ENCODE measurements at places on chromosomes 4 and X.

- DNase-seq, result peak; percentile 16
Observed at GRCh38 chr4:10893395-10893794, 208.8 kb upstream of the CLNK start.

- peak; percentile 61 for DNase-seq
Observed at GRCh38 chrX:39613482-39613995, 484.2 kb downstream of the BCOR start.

GRCh38 chr4:70670332-70671014 lies 4.2 kb upstream of the JCHAIN start:
- no peak for DNase-seq

DNA sequence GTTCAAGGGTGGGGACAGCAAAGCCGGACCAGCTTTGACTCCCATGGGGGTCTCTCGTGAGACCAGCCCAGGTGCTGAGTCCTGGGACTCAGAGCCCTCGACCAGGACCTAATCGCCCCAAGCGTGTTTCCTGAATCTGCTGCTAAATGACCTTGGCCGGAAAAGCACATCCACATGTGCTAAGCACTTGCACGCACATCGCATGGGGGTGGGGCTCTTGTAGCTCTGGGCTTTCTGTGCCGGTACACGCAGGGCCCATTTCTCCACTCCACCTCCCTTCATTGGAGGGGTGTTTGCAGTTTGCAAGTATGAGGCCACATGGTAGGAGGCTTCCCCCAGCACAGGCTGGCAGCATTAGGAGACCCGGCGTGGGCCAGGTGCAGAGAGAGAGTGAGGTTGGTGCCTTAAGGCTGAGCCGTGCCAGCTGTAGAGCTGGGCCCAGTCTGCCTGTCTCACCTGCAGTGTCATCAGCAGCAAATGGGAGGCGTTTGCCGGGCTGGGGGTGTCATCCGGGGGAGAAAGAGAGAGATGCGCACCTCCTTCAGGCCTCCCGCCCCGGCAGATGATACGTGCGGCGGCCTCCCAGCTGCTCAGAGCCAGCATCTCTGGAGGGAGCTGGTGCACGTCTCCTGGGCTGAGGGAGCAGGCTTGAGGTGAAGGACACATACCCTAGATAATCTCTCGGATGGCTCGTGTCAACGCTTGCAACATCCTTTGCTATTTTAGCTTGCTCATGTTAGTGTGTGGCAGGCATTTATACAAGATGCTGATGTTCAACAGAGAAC lies 45.2 kb upstream of the CLCN4 start:
- DNase-seq, result no peak

- no peak for DNase-seq
Observed at GRCh38 chrX:13939741-13940597, 89.7 kb downstream of the GEMIN8 start.

DNA sequence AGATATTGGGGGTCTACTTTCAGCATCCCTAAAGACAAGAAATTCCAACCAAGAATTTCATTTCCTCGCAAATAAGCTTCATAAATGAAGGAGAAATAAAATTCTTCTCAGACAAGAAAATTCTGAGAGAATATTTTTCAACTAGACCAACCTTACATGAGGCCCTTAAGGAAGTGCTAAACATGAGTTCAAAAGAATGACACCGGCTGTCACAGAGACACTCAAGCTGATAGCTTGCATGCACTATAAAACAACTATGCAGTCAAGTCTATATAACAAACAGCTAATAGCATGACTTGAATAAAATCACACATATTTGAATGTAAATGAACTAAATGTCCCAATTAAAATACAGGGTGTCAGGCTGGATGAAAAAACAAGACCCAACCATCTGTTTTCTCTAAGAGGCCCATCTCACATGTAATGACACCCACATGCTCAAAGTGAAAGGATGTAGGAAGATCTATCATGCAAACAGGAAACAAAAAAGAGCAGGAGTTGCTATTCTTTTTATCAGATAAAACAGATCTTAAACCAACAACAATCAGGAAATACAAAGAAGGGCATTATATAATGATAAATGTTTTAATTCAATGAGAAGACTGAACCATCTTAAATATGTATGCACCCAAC lies 27.2 kb downstream of the FAAH2 start:
- DNase-seq, result no peak

- DNase-seq, result no peak
Observed at GRCh38 chrX:112874614-112875013, 34.0 kb upstream of the AMOT start.

DNA sequence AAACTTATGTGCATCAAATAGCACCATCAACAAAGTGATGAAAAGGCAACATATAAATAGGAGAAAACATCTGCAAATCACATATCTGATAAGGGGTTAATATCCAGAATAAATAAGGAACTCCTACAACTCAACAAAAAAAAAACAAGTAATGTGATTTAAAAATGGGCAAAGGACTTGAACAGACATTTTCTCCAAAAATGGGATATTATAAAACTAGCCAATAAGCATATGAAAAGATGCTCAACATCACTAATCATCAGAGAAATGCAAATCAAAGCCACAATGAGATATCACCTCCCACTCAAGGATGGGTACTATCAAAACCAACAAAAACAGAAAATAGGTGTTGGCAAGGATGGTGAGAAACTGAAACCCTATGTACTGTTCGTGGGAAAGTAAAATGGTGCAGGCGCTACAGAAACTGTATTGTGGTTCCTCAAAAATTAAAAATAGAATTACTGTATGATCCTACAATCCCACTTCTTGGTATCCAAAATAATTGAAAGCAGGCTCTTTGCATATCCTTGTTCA lies 2.4 kb downstream of the DNAJB14 start:
- no peak for DNase-seq

DNA sequence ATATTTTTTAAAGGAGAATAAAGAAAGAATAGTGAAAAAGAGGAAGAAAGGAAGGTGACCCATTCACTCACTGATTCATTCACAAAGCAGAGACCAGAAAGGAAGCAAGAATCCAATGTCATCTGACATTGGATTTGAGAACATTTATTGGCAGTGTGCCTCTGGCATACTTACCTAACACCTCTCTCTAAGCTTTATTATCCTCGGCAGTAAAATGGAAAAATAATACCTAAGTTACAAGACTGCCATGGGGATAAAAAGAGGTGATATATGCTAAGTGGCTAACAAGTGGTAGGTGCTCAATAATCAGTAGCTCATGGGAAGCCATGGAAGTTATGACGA lies 41.6 kb upstream of the PPARGC1A start:
- DNase-seq, result no peak

DNA sequence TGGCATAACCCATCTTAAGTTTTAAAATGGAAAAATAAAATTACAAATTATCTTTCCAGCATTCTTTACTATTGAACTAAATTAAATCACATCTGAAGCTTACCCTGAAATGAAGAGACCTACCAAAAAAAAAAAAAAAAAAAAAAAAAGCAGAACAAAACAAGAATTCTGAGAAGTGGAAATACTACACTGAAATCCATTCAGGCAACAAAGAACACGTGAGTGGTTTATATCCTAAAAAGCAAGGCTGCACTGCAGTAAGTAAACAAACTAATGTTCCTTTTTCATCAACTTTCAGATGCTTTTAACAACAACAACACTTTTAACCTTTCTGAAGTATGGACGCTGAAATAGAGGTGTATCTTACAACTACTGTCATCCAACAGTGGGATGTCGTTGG lies 7.5 kb downstream of the FRYL start:
- DNase-seq, result no peak

- DNase-seq, result no peak
Observed at GRCh38 chr4:11367371-11367770, 61.3 kb downstream of the HS3ST1 start.

DNA sequence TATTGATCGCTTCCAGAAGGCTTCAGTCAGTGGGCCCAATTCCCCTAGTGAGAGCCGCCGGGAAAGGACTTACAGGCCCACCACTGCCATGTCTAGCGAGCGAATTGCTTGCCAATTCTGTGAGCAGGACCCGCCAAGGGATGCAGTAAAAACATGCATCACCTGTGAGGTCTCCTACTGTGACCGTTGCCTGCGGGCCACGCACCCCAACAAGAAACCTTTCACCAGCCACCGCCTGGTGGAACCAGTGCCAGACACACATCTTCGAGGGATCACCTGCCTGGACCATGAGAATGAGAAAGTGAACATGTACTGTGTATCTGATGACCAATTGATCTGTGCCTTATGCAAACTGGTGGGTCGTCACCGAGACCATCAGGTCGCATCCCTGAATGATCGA lies 15.3 kb downstream of the MID2 start:
- DNase-seq, result no peak

DNA sequence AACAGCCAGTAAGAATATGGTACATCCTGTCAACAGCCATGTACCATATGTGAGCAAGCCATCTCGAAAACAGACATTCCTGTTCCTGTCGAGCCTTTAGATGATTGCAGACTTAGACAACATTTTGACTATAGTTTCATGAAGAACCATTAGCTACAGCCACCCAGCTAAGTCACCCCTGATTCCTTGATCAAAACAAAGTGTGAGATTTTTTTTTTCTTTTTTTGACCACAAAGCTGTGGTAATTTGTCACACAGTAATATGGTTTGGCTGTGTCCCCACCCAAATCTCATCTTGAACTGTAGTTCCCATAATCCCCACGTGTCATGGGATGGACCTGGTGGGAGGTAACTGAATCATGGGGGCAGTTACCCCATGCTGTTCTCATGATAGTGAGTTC lies 15.2 kb upstream of the HADH start:
- DNase-seq, result no peak

GRCh38 chr4:126405369-126405982 lies 1090.7 kb downstream of the FAT4 start:
- DNase-seq, result peak; percentile 9

GRCh38 chrX:109040057-109040456 lies 303.7 kb upstream of the IRS4 start:
- no peak for DNase-seq

DNA sequence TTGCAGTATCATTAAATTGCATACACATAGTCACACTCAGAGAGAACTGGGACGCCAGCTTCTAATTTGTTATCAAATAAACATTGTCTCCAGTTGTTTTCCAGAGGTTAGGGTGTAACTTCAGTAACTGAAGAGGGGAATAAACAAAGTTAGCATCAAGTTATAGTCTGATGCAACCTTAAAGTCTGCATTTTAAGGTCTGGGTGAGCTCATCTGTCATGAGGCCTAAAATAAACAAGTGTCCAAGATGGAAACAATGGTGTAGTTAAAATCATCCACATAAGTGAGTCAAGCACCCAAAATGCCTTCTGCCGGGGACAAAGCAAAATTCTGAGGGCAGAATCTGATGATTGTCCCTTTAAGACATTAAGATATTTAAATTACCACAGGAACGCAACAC lies 70.3 kb upstream of the EMCN start:
- no peak for DNase-seq

DNA sequence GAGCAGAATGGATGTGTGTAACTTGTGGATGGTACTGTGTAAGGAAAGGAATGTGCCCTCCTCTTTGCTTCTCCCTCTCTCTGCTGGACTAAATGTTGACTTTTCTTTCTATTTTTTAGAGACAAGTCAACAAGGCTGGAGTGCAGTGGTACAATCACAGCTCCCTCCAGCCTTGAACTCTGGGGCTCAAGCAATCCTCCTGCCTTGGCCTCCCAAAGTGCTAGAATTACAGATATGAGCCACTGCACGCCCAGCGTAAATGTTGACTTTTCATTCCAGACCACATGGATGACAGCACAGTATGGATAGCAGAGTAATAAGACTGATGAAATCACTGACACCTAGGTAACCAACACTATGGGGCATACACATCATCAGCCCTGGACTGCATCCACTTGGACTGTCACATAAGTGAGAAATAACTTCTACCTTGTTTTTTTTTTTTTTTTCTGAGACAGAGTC lies 5.1 kb upstream of the RPS3A start:
- DNase-seq, result no peak

DNA sequence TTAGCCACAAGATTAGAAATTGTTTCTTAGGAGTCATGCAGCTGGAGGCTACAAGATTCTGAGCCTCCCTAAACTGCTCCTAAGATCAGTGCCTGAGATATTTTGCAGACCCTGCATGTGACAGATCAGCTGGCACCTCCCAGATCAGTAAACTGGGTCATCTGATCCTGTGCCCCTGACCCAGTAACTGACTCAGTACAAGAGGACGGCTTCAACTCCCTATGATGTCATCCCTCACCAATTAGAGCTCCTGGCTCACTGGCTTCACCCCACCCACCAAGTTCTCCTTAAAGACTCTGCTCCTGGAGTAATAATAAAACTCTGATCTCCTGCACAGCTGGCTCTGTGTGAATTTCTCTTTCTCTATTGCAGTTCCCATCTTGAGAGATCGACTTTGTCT lies 45.4 kb upstream of the PNPLA4 start:
- no peak for DNase-seq

GRCh38 chrX:17380221-17380620 lies 5.2 kb downstream of the NHS start:
- no peak for DNase-seq

DNA sequence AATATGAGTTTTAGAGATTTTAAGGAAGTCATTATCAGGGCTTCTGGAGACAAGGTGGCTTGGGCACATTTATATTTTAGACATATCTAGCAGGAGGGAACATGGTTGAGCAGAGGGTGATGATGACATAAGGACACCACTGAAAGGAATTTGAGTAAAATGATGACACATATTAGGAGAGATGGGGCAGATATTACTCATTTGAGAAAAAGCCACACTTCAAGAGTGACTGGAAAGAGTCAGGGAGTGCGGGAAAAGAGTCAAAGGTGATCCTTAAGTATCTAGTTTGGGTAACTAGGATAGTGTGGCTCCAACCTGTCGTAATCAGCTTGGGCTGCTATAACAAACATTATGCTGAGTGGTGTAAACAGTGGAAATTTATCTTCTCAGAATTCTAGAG lies 377.7 kb downstream of the PACRGL start:
- DNase-seq, result no peak

DNA sequence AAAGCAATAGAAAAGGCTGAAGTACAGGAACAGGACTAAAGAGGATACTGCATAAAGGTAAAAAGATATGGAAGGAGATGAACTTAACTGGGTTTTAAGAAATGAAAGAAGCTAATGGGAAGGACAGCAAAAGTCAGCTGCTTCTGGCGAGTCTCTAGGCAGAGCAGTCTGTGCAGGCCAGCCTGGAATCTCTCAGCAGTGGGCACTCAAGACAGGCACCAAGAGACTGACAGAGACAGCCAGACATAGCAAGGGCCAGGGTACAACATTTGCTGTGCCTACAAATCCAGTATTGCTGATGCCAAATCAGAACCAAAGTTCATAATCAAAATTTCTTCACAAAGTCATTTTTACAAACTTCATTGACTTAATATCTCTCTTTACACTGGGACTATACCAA lies 62.4 kb downstream of the SPOCK3 start:
- no peak for DNase-seq

DNA sequence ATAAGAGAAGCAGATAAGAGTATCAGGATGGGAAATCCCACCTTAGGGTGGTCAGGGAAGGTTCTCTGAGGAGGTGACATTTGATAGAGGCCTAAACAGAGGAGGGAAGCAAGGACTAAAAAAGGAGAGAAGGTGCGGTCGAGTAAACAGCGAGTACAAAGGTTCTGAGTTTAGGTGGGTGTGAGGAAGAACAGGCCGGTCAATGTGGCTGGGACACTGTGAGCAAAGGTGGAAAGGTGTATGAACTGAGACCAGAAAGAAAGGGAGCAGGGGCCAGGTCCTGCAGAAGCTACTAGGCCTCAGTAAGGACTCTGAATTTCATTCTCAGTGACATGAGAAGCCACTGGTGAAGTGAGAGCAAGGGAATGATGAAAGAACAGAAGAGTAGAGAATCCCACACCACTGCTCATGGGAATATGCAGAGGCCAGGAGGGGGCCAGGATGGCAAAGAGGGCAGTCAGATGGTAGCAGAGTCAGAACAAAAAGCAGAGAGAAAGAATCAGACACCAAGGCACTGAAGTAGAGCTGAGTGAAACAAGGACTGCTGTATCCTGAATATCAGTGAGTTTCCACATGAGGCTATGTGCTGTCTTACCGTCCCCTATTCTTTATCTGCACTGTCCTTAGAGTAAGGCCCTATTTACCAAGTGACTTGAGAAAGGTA lies 18.0 kb downstream of the PRSS48 start:
- DNase-seq, result no peak
